A673 (cell line): ENCODE measurements at places on chromosomes 12 and 14. TPM values are rescaled to one million over a fixed set of nuclear protein-coding genes. Genes with fewer than 3 reads are reported as not detected.

The BICDL1 gene
- 1.0 and 2.4 TPM in 2 replicates for total RNA-seq

The JPH4 gene
- 0.22 TPM in 1 of 2 replicates, not detected in the other for total RNA-seq

The C12orf60 gene
- 1.9 and 2.2 TPM in 2 replicates for total RNA-seq

The ELK3 gene
- 55.2 and 62.1 TPM in 2 replicates for total RNA-seq

The CCNB1IP1 gene
- total RNA-seq: 117 and 121 TPM in 2 replicates

The POC1B gene
- 30.8 and 33.8 TPM in 2 replicates for total RNA-seq

The FOXG1 gene
- 0.09 TPM in 1 of 2 replicates, not detected in the other for total RNA-seq

DNA sequence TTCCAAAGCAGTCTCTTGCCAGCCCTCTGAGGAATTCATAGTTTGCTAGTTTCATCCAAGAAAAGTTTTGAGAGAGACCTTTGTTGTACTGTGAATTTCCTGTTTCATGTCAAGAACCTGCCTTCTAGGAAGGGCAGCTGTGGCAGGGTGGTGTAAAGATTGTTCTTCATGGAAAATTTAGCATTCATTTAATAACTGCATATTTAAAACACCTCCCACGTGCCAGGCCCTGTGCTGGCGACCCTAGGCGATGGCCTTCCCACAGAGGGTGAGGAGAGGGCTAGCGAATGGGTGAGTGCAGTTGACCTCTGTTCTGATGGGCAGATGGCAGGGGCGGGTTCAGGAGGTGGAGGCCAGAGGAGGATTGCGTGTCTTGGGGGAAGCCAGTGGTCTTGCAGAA lies 43.2 kb downstream of the MLXIP start:
- no peaks in the 10 kb centered on the region for H3K27me3 ChIP-seq
- H3K27ac ChIP-seq: no peak overlapping the region
- no peak overlapping the region for H3K4me3 ChIP-seq
- peaks cover 2% of the 10 kb centered on the region for H3K4me1 ChIP-seq

- no peaks in the 10 kb centered on the region for H3K36me3 ChIP-seq
- H3K27ac ChIP-seq: no peak overlapping the region
- H3K27me3 ChIP-seq: no peaks in the 10 kb centered on the region
- H3K4me1 ChIP-seq: peaks cover 9% of the 10 kb centered on the region
- H3K4me3 ChIP-seq: no peak overlapping the region
- DNase-seq: no peak
Observed at GRCh38 chr12:645563-646071, 17.6 kb downstream of the NINJ2 start.

GRCh38 chr12:110684312-110684836 lies 4.5 kb downstream of the HVCN1 start:
- no peak overlapping the region for H3K4me3 ChIP-seq
- peaks cover 2% of the 10 kb centered on the region for H3K4me1 ChIP-seq
- no peaks in the 10 kb centered on the region for H3K36me3 ChIP-seq

DNA sequence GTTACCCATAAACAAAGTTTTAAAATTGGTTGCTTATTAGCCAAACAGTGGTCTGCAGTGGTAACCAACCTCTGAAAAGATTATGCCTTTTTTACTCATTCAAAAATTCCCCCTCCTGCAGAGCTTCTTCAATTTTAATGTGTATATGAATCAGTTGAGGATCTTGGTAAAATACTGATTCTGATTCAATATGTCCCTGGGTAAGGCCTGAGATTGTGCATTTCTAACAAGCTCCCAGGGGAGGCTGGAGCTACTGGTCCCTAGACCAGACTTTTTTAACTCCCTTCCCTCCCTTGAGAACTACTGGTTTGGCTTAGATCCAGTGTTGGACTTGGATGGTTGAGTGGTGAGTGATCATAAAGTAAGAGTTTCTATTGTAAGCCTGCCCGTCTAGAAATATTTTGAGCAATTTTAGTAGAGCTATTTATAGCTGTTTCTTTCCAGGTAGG lies 90.2 kb downstream of the FUT8 start:
- H3K4me1 ChIP-seq: no peaks in the 10 kb centered on the region
- no peak overlapping the region for H3K27ac ChIP-seq
- H3K4me3 ChIP-seq: no peak overlapping the region
- DNase-seq: no peak

- no peaks in the 10 kb centered on the region for H3K27me3 ChIP-seq
- peak; percentile 68 for DNase-seq
- peak overlapping the region; percentile 39 for H3K4me3 ChIP-seq
- H3K27ac ChIP-seq: no peak overlapping the region
Observed at GRCh38 chr12:54378796-54379397, 5.6 kb downstream of the ZNF385A start.

GRCh38 chr14:93019970-93020369 lies 95.8 kb downstream of the ITPK1 start:
- no peaks in the 10 kb centered on the region for H3K27me3 ChIP-seq
- no peak overlapping the region for H3K4me3 ChIP-seq
- no peaks in the 10 kb centered on the region for H3K4me1 ChIP-seq
- H3K27ac ChIP-seq: no peak overlapping the region
- DNase-seq: no peak

DNA sequence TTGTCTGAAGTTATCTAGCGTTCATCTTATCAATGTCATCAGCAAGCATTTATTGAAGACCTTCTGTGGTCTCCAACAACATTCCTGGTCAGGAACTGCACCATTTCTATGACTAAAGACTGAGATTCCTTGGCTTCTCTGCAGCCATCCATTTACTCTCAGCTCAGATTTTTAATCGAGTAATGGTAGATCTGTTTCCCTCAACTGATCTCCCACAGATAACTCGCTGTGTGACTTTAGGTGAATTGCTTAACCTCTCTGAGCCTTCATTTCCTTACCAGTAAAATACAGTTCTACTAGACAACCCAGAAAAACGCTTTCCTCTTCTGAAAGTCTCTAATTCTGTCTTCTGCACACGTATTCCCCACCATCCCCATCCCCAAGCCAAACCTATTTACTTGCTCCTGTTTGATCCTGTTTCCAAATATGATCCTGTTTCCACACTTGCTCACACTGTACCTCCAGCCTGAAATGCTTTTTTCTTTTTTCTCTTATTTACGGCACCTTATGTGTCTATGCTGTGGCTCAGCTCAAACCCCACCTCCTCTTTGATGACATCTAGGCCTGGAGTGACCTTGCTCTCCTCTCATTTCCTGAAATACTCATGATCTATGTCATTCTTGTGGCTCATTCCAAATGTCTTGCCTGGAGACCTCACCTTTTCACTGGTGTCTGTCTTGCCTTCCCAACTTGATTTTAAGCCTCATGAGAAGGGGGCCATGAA lies 21.8 kb downstream of the PLXNC1 start:
- no peak for DNase-seq
- no peak overlapping the region for H3K4me3 ChIP-seq
- no peaks in the 10 kb centered on the region for H3K4me1 ChIP-seq
- H3K36me3 ChIP-seq: no peaks in the 10 kb centered on the region
- peaks cover 33% of the 10 kb centered on the region for H3K27me3 ChIP-seq
- no peak overlapping the region for H3K27ac ChIP-seq

DNA sequence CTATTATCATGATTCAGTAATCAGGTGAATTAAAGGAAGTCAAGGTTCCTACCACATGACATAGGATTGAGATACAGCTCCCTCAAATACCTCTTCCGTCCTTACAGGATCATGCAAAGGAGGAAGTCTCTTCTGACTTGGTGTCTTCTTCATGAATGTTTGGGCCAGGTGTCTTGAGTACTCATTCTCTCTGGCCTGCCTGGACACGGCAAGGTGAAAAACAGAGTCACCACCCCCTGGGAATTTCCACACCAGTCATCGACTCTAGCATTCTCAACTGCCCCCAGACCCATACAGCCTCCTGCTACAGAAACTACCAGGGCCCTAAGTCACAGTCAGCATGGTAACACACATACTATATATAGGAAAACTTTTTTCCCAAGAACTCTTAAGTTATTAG lies 44.9 kb upstream of the LTBP2 start:
- H3K27ac ChIP-seq: no peak overlapping the region
- H3K4me1 ChIP-seq: no peaks in the 10 kb centered on the region
- DNase-seq: no peak
- peaks cover 8% of the 10 kb centered on the region for H3K36me3 ChIP-seq
- no peak overlapping the region for H3K4me3 ChIP-seq

DNA sequence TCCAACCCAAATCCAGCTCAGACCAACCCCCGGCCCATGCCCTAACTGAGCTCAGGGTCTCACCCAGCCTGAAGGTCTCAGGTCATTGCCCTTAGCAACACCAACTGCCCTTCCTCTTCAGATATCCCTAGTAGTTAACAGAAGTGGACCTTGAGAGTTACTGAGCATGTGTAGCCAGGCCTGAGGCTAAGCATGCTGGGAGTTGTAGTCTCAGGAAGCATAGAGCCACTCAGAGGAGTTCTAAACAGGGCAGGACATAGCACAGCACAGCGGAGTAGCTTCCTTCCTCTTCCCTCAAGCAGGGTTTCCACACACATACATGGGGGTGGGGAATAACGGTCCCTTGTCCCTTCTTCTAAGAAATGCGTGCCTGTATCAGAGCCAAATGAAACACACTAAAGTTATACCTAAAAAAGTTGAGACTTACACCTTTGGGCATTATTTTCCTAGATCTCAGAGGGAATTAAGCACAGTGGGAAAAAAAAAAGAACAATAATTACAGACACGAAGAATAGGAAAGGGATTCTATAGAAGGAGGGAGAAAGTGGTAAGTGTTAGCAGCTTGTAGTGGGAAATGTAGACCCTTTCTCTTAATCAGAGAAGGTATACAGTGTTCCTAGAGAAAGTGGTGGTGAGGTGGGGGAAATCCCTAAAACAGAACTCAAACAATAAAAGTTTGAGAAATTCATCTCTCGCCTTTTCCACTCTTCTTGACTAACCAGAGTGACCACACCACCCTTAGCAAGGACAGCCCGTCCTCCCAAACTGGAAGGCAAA lies 4.4 kb downstream of the KMT2D start:
- peak overlapping the region; percentile 98 for H3K4me3 ChIP-seq
- peaks cover 18% of the 10 kb centered on the region for H3K4me1 ChIP-seq
- H3K27me3 ChIP-seq: no peaks in the 10 kb centered on the region
- peak; percentile 83 for DNase-seq
- H3K36me3 ChIP-seq: peaks cover 44% of the 10 kb centered on the region
- peak overlapping the region; percentile 1 for H3K27ac ChIP-seq

DNA sequence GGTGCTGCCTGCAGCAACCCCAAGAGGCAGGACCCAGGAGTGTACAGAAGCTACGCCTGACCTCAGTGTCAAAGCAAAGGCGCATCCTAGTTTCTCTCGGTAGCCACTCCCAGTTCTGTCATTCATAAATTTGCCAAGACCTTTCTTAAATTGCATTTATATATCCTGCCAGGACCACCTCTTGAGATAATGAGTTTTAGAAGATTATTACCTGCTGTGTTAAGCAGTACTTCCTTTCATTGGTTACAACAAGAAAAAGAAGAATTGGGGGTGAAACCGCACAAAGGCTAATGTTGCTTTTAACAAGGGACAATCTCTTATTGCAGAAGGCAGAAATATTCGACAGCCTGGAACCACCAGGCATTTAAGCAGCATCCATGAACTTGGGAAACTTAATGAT lies 57.8 kb downstream of the CIT start:
- no peak overlapping the region for H3K27ac ChIP-seq
- peaks cover 11% of the 10 kb centered on the region for H3K36me3 ChIP-seq
- no peak overlapping the region for H3K4me3 ChIP-seq
- H3K27me3 ChIP-seq: no peaks in the 10 kb centered on the region
- peak; percentile 90 for DNase-seq

DNA sequence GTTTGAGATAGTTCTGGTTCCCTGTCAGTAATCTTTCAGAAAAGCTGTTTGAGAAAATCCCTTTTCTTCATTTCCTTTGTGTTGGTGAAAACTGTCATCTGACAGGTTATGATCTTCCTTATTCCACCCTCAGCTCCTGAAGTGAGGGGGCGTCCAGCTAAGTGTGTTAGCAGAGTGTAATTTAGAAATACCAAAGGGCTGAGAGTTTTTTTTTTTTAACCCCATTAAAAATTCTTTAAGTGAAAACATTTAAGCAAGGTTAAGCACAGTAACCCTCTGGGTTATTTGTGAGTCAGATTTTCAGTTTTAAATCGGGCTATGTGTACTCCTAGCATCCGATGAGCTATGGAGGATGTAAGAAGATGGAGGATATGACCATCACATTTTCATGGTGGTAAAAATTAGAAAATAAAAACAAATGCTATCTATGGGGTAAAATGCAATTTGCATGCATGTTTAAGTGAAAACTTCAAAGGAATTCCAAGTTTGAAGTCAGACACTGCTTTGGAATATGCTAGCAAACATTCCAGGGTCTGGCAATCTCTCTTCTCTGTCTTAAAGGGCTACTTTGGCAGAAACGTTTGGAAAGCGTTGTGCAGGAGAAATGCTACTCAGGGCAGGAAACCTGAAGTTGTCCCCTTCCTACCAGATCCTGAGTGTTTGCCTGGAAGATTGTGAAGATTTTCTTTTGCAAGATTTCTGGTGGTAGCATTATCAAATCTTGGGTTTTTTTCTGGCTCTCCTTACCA lies 197.0 kb upstream of the PRICKLE1 start:
- DNase-seq: no peak
- no peaks in the 10 kb centered on the region for H3K27me3 ChIP-seq
- H3K4me3 ChIP-seq: no peak overlapping the region
- H3K36me3 ChIP-seq: no peaks in the 10 kb centered on the region

DNA sequence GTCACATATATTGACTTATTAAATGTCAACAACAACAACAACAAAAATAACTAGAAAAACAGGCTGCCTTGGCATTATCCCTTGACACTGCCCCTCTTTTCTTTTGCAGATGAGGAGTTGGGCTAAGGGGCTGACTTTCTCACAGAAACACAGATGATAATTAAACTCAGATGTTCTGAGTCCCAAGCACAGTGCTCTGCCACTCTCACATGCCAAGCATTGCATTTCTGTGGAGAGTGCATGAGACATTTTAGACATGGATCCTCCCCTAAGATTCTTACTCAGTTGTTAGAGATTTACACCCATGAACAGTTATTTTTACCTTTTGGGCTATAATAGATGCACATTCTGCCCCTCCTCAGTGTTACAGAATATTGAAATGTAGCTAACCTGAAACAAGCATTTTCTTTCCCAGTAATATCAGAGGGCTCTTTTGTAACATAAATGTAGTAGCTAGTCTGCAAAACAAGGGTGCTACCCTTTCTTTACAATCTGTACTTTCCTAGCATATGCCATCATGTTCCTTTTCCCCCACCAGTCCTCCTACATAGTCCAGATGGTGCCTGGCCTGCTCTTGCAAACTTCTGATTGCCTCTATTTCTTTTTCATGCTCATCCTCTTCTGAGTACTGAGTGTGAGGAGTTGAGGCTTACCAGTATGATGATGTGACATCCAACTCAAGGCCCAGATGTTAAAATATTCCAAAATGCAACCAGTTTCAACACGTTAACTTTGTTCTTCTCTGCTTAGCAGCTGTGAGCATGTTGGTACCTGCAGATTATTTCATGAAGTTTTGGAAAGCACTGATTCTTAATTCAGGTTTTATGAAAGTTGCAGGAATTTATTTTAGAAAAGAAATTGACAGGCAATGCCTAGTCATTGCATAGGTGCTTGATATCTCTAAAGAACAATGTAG lies 125.0 kb upstream of the ATP2B1 start:
- no peak for DNase-seq
- no peaks in the 10 kb centered on the region for H3K27me3 ChIP-seq
- peaks cover 7% of the 10 kb centered on the region for H3K4me1 ChIP-seq
- no peaks in the 10 kb centered on the region for H3K36me3 ChIP-seq
